ENCODE measurements at places on chromosomes 12 and 14.

- DNase-seq = no peak
Measured at GRCh38 chr12:129305851-129306250, 452.6 kb downstream of the GLT1D1 start.

GRCh38 chr12:104439137-104439536 is 17.6 kb upstream of the CHST11 start:
- DNase-seq = no peak

DNA sequence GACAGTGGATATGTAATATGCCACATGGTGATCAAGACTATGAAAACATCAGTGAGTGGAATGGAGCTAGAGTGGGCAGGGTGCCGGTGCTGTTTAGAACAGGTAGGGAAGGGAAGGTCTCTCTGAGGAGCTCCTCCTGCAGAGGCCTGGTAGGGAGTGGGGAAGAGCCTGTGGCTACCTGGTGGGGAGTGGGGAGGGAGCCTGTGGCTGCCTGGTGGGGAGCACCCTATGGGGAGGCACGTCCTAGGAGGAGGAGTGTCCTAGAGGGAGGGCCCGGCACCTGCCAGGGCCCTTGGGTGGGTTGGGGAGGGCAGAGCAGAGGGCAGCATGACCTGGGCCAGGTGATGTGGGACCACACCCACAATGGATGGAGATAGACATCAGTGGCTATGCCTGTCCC is 122.6 kb downstream of the ADGRD1 start:
- no peak for DNase-seq

DNA sequence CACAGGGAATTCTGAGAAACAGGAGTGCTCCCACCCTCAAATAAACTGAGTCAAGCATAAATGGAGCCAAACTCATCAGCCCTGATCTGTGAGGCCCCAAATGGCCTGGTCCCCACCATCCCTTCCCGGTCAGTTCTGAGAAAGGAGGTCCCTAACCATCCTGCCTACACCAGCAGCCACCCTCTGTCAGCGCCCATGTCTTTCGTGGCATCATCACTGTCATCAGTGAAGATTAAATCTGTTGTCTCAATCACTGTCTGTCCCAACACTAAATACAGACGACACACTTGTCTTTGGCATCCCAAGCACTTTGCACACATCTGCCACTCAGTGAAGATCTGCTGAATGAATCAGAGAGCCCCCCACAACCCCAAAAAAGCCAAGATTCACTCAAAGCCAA is 22.4 kb downstream of the VPS37B start:
- DNase-seq = no peak

DNA sequence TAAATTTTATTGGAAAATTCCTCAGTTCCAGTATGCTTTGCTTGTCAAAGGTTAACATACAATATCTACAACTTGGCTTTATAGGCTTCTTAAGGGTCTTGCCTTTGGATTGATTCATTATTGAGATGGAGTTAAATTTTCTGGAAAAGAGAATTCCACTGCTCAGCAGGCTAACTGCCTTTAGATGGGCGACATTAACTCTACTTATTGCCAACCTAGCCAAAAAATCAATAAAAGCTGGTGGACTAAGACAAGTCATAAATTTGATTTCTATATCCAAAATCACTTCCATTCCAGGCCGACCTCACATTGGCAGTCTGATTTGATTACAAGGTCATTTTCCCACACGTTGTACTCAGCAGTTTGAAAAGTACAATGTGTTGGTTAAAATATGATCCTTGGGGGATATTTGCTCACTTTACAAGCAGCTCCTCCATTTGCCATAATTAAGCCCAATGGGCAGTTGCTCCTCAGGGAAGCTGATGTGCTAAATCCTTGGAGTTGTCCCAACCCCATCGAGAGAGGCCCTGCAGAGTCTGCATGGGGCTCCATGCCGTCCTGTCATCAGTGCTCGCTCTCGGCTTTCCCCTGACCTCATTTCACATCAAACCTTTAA is 36.1 kb upstream of the CRY1 start:
- DNase-seq = no peak

DNA sequence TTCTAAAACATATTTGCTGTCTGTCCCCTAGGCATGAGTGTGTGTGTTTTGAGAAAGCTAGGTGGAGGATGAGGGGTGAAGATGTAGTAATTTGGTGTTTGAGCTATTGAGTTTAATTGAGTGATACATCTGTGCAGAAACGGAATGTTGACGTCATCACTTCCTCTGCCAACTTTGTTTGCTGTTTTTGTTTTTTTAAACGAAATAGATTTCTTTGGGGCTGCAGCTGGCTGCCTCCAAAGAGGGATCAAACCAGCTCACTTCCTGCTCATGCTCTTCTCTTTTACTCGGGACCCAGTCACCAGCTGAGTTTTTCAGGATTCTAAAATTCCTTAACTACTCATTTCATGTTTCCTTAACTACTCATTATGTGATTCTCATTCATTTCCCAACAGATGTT is 19.5 kb upstream of the CRACR2A start:
- DNase-seq = no peak

GRCh38 chr14:93343266-93343665 is 3.7 kb upstream of the COX8C start:
- no peak for DNase-seq

DNA sequence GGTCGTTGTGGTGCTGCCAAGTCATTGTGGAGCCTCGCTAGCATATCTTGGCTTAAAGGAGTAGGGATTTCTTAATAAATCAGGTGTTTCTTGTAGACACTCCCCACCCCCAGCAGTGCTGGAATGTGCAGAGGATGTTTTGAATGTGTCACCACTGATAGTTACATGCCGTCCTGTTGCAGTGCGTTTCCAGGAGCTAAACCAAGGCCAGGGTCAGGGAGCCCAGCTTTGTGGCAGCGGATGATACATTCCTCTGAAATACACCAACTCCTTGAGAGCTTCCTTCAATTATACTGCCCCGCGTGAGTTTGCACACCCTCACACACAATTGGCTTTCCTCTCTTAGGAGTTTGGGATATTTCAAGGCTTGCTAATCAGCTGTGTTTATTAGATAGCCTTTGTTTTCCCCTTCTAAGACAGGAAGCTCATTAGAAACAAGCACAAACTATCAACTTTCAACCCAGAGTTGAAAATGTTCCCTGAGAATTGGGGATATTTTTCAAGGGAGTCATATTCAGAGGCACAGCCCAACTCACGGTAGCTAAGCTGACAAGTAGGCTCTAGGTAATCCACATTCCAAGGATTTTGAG is 154.9 kb downstream of the C12orf75 start:
- DNase-seq = no peak

DNA sequence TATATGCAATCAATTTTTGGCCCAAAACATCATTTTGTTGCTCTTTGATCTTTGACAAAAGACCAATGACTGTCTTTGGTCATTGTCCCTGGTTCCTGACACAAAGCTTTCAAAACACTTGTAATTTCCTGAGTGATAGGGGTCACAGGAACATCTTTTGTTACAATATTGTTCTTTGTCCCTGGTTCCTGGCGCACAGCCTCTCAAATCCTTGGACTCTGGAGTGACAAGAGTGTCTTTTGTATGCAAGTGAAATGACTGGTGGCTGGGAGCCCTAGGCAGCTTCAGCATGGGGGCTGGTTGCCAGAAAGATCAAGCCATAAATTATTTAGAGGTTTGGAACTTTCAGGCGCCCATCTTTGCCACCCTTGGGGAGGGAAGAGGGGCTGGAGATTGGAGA is 53.9 kb downstream of the DNAH10 start:
- no peak for DNase-seq

DNA sequence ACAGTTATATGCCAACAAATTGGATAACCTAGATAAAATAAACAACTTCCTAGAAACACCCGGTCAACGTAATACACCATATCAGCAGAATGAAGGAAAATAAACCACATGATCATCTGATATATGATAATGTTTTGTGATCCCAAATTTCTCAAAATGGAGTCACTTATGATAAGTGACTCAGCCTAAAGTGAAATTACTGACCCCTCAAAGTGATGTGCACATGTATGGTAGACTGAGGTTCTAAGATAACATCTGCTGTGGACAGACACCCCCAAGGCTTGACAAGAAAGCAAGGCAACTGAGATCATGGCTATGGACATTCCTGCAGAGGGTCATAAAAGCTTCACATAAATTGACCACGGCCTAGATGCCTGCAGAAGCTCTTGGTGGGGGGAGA is 105.1 kb upstream of the DCN start:
- DNase-seq = no peak

DNA sequence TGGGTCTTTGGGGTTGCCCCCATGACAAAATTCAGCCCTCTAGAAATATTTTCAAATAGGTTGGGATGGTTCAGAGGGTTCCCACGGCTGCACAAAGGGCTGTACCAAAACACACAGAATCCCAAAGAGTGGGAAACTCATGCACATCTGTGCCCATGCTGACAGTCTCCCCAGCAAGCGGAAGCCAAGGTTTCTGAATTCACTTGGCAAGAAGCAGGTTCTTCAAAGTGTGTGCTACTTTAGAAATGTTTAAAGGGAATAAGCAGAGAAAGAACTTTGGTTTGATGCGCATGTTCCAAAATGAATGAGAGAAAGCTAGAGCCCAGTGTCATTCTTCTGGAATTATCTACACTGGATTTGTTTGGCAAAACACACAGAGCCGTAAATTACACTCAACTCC is 46.7 kb downstream of the FOXN3 start:
- DNase-seq = no peak
